LNCaP clone FGC (cell line): ENCODE measurements at places on chromosomes 6 and 20.

DNA sequence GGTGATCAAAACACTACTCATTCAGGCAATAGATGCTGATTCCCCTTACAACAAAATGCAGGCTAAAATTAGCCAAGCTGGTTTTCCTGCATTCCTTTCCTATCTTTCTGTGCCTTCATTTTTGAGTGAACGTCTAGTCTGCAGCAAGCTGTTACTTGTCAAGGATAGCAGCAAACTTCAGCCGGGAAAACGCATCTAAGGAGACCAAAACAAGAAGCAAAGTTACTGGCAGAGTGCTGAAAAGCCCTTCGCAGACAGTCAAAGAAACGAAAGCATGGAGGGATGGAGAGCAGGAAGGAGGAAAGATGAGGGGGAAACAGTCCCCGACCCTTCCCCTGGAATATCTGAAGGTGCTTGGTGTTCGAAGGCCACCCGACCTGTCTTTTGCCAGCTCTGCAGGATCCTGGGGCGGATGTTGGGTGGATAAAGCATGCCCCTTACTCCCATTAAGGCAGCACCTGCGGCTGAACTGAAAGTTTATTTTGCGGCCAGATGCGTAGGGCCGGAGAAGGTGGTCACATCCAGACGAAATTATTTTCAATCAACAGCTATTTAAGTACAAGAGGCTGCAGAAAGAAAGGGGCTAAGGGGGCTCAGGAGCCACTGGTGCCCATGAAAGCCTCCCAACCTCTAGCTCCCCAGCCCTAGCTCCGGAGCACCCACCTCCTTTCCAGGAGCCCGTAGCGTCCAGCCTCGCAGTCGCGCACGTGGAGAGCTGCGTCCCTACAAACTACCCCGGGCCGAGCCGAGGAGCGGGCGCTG lies 538 bp downstream of the FERMT1 start:
- no peak for DNase-seq

- DNase-seq = no peak
Measured at GRCh38 chr6:165662749-165663376, at the start of gene PDE10A. Gene PDE10A (minus strand): TSS chr6:165663241. CDS start chr6:165662811, 430 bp downstream.

- DNase-seq = peak; percentile 39
Measured at GRCh38 chr6:39214846-39215639, 14.2 kb downstream of the KCNK5 start.

DNA sequence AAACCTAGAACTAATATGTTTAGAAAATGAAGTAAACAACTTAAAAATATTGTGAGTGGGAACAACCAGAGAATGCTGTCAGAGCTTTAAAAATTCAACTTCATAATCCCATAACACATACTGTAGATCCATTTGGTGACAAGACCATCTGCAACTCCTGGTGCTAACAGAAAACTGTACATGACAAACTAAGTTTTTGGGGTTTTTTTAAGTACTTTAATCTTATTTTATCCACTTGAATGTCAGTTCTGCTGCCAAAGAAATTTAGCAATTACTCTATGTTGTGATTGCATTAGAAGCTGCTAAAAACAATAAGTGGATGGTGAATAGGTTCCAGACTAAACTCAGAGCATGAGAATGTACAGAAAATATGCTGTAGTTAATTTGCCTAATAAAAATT lies 345.4 kb downstream of the COL12A1 start:
- no peak for DNase-seq
